CD14-positive monocyte (primary cell): ENCODE measurements at places on chromosomes 6 and 20.

DNA sequence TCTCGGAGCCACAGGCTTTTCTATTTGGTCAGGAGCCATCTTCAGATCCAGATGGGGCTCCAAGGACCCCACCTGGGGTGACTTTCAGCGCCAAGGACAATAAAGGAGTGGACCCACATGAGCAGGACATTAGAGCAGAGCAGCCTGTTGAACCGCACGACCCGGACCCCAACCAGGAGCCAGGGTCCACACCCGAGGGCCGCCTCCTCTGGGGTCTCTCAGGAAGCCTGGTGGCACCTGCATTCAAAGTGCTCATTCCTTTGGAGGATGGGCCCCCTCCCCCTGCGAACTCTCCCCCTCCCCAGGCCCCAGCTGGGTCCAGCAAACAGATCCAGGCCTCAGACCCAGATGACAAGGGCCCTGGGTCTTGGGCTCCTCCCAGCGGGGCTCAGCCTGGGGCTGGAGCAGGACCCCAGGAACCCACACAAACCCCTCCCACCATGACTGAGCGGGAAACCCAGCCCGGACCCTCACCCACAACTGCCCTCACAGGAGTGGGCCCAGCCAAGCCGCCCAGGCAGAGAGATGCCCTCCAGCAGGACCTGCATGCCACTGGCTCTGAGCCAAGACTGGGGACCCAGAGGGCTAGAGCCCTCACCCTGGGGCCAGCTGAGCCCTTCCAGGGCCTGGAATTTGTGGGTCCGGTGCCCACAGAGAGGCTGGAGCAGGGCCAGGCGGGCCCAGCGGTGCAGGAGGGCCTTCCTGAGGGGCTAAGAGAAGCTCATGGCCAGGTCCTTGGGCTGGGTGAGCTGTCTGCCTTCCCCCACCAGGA lies 23.9 kb downstream of the RAB44 start:
- DNase-seq, result no peak

DNA sequence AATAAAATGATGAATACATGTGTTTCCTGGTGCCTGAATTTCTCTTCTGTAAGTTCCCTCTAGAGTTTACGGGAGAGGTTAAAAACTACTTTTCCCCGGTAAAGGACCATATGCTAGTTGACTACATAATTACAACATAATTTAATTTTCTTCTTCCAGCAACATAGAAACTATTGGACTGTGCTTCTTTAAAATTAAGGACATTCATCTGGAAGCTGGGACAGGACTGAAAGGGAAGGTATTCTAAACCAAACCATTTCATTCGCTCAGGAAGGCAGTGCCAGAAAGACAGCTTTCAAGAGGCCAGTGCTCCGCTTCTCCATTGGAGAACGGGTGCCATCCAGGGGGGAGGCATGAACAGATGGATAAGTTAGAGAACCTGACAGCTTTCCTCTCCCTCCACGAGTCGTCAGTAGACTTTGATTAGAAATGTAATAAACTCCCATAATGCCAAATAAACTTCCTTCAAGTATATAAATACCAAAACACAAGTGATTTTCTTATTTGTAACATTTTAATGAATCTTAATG lies 458.0 kb upstream of the SOX4 start:
- no peak for DNase-seq

DNA sequence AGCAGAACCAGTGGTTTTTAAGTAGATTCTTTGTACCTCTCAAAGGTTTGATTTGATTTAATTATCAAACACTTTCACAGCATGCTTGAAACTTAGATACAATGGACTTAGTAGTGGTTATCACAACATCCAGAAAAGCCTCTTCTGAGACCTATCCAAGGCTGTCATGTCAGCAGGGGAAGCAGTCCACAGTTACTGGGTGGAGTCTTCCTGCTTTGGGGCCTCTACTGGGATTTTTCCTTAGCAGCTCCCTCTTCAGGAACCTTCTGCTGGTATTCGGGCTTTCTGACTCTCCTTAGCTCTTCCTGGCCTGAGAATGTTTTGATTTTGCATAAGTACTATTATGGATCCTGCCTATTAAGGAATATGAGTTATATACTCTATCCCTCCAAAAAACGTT lies 36.0 kb downstream of the ARFGEF2 start:
- no peak for DNase-seq

DNA sequence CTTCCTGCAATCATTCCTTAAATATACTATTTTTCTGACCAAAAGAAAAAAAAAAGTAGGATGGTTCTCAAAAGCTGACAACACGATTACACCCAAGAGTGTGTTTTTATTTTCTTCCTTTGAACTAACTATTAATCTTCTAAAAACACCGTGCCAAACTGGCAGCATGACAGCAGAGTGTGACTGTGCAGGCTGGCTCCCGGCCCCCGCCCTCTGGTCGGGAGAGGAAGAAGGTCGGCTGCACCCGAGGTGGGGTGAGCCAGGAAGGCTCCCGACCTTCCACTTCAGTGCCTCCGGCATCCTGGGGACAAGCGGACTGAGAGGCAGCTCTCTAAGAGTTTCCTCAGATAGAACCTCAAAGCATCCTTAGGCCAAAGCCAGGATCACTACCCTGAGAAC lies 29.2 kb downstream of the SLC22A23 start:
- DNase-seq, result no peak

DNA sequence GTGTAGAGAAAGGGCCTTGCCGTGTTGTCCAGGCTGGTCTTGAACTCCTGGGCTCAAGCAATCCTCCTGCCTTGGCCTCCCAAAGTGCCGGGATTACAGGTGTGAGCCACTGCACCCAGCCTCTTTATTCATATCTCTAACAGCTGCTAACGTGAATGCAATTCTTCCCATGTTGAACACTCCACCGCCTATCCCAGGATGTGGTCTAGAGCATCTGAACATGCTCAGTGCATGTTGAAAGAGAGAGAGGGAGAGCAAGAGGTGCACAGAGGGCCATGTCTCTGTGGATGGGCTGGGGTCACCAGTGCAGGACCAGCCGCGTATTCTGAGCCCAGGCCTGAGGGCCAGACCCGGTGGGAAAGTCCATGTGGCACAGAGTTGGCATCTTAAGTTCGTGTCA lies 12.8 kb downstream of the TUBB2A start:
- DNase-seq, result no peak

DNA sequence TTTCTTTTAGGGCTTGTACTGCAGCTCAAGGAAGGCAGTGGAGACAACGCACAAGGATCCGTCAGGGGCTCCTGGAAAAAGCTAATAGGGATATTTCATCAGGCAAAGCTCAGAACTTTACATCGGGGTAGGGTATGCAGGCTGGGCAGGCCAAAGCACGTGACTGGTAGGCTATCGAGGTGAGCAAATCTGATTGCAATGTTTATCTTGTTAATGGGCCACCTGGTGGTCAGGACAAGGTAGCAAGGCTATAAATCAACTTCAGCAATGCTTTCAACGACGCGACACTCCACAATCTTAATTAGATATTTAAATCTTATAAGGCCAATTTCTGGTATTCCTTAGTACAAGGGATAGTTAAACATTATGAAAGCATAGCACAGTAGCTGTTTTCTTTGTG lies 1302.8 kb upstream of the EYS start:
- no peak for DNase-seq
